NCI-H1930 (cell line): ENCODE measurements at places on chromosomes 1 and 21.

DNA sequence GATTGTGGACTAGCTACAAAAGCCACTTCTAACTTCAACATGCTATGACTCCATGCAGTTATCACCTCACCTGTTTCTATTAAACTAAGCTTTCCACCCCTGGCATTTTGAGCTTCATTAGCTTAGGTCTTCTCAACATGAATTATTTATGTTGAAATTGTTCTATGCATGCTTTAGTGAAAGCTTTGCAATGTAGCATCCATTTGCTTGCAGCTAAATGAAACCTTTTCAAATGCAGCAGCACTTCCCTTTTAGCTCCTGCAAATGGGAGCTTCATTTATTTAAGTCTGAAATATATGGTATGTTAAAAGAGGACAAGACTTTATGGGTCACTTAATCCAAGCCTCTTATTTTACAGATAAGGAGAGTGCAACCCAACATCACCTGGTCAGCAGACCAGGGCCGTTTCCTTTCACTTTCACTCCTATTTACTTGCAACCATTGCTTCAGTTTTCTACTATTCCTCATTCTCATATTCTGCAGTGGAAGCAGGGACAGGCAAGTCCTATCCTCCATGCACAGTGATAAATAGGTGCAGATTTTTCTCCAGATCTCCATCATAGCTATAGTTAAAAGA, 56.4 kb upstream of the SAMSN1 start:
- no peak for DNase-seq

- DNase-seq: no peak
Observed at GRCh38 chr1:219924342-219924741, 4.0 kb downstream of the SLC30A10 start.

- no peak for DNase-seq
Observed at GRCh38 chr1:29218223-29218622, 12.5 kb downstream of the MECR start.

- DNase-seq: no peak
Observed at GRCh38 chr1:21663248-21663950, 5.8 kb downstream of the RAP1GAP start.

GRCh38 chr21:44344541-44345183, 5.5 kb upstream of the CFAP410 start:
- DNase-seq: no peak

- DNase-seq: peak; percentile 80
Observed at GRCh38 chr1:22024485-22025367, 23.3 kb downstream of the CELA3A start.

GRCh38 chr21:36465478-36465877, 14.4 kb downstream of the CLDN14 start:
- no peak for DNase-seq

DNA sequence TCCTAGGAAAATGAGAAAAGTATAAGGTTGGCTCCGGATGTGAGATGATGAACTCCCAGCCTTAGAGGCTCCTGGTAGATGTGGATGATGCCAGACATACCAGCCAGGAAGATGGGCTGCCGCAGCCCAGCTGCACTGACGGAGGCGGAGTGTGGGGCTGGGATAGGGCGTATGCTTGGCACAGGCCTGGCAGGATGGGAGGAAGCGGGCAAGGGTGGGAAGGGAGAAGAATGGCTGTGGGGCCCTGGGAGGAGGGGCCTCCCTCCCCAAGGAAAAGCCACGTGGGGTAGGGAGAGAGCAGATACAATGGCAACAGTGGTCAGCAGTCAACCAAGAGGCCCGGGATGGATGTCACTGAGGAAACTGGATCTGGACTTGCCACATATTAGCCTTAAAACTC, 41.3 kb upstream of the KIF21B start:
- DNase-seq: no peak

DNA sequence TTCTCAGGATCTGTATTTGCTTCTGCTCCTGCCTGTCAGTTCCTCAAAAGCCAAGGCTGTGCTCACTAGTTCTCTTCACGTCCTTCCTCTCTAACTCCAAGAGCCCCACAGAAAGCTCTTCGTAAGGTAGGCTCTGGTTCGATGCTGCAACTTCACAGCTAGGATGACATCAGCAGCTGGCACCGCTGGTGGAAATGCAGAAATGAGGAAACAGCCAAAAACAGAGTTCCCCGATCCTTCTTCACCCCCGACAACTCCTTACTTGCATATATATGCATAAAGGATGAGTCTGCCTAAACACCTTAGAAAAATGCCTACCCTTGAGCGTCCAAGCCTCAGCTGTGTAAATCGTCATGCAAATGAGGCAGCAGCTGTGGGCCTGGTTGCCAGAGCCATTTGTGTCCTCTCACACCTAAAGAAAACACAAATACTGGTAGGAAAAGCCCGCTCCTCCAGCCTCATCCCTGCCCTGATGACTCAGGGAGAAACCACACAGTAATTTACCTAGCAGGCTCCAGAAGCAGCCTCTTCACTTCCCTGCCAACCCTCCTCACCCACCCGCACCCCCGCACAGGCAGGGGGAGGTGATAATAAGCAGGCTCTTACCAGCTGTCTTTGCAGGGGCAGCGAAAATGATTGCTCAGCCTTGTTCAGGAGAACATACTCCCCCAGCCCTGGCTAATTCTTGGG, 28.2 kb downstream of the BATF3 start:
- DNase-seq: no peak

GRCh38 chr21:42073145-42074099, 2.3 kb downstream of the UMODL1 start:
- no peak for DNase-seq

DNA sequence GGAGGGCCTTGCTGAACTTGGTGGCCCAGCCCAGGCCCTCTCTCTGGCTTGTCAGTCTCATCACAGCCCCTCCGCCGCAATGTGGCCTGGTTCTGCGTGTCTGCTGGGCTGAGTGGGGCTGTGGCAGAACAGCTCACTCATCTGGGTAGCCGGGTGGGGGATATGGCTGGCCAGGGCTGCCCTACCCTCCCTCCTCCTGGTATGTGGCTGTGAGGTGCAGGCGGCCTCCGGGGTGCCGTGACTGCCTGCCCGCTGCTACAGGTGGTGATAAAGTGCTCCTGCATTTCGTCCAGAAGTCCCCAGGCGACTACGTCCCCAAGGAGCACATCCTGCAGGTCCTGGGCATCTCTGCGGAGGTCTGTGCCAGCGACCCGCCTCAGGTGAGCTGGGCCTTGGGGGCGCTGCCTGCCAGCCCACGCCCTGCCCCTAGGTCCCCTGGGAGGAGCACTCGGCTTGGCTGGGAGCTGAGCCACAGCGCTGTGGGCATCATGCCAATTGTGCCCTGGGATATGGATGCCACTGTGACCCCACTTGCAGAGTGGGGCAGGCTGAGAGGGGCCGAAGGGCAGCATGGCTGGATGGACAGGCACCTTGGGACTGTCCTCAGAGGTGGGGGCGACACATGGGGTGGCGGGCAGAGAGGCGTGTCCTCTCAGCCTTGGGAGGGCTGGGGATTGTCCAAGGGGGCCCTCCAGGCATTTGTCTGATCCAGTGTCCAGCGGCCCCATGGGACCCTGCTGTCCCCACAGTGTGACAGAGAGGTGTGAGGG, 2.3 kb downstream of the PRXL2B start:
- no peak for DNase-seq

GRCh38 chr1:176691251-176692228, 228.6 kb downstream of the PAPPA2 start:
- peak; percentile 38 for DNase-seq

GRCh38 chr1:53616511-53616910, 122.5 kb downstream of the GLIS1 start:
- DNase-seq: no peak
